CMK (cell line): ENCODE measurements at places on chromosomes 1 and 21.

GRCh38 chr1:4075436-4076225, 175.6 kb upstream of the C1orf174 start:
- no peak for DNase-seq

DNA sequence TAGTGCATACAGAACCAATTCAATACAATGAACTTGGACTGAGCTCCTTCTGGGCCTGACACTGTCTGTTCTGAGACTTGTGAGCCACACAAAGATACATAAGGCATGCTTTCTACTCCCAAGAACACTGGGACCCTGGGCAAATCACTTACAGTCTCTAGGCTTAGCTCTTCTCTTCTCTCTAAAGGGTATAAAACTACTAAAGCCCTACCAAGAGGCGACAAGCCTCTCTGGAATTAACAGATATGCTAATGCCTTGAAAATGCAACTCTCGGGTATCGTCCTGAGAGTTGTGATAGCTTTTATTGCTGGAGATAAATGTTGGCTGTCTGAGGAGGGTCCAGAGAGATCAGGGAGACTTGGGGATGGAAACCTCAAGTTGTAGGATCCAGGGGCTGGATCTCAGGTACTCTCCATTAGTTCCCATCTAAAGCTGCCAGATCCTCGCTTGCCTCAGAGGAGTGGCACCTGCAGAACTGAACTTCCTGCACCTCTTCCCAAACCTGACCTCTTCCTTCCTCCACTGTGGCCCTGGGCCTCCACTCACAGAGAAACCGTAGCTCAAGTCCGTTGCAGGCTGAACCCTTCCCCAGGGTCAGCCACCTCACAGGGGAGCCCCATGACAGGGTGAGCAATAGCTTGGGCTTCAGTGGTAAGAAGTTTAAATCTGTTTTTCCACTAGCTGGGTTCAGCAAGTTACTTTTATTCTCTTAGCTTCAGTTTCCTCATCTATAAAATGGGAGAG, 11.5 kb upstream of the CFAP45 start:
- DNase-seq: no peak

DNA sequence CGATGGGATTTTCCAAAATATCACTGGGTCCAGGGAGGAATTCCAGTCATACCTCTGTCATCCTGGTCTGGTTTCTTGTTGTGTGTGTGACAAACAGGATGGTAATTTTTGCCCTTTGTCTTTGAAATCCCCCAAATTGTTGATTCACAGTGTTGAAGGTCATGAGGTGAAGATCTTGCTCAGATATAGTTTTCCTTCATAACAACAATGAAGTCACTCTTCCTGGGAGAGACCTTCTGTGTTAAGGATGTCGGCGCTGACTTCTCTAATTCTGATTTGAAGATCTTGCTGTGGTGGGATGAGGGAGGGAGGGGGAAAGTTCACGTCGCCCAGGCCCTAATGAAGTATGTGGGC, 32.2 kb upstream of the MPZL1 start:
- no peak for DNase-seq

DNA sequence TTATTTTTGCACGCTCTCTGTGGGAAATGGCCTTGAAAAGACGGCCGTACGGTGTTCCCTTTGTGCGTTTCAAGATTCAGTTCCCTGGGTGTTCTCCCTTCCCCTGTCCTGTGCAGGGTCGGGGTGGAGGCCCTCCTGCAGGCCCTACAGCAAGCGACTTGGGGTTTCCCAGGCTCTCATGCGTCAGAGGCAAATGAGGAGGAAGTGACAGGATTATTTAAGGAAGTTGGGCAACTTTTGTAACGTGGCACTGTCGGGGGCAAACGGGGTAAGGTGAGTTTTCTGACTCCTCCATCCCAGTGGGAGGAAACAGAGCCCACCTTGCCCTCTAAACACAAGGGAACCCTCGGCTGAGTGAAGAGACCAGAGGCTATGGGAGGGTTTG, 16.1 kb upstream of the AJAP1 start:
- no peak for DNase-seq

GRCh38 chr1:170340308-170340707, 191.7 kb upstream of the GORAB start:
- DNase-seq: no peak

- DNase-seq: no peak
These were observed 123.0 kb downstream of the PCBP3 start for GRCh38 chr21:45766501-45766900.

GRCh38 chr1:22850681-22851080, 122.0 kb downstream of the LACTBL1 start:
- no peak for DNase-seq

DNA sequence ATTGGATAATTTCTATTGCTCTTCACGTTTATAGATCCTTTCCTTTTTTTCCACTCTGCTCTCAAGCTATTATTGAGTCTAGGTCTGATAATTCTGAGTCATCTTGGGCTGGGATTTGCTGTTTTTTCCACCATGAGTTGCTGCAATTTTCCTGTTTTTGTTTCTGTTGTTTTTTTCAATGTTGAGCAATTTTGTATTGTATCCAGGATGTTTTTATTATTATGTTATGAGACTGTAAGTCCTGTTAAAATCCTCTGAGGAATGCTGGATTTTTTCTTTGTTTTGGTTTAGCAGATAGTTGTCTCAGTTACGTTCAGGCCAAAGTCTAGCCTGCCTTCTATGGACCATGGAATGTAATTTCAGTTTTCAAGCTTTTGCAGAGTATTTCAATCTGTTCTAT, 13.0 kb upstream of the SLC35A3 start:
- DNase-seq: no peak

- no peak for DNase-seq
These were observed 43.9 kb downstream of the ABCG1 start for GRCh38 chr21:42262831-42263231.

- DNase-seq: no peak
These were observed 112.3 kb downstream of the HLX start for GRCh38 chr1:220991506-220991905.

- DNase-seq: no peak
These were observed 20.1 kb upstream of the TRIM33 start for GRCh38 chr1:114531094-114531493.

- no peak for DNase-seq
These were observed 5.1 kb upstream of the RFX5 start for GRCh38 chr1:151352021-151352718.

- no peak for DNase-seq
These were observed 14.9 kb downstream of the RNASEL start for GRCh38 chr1:182574156-182574555.

DNA sequence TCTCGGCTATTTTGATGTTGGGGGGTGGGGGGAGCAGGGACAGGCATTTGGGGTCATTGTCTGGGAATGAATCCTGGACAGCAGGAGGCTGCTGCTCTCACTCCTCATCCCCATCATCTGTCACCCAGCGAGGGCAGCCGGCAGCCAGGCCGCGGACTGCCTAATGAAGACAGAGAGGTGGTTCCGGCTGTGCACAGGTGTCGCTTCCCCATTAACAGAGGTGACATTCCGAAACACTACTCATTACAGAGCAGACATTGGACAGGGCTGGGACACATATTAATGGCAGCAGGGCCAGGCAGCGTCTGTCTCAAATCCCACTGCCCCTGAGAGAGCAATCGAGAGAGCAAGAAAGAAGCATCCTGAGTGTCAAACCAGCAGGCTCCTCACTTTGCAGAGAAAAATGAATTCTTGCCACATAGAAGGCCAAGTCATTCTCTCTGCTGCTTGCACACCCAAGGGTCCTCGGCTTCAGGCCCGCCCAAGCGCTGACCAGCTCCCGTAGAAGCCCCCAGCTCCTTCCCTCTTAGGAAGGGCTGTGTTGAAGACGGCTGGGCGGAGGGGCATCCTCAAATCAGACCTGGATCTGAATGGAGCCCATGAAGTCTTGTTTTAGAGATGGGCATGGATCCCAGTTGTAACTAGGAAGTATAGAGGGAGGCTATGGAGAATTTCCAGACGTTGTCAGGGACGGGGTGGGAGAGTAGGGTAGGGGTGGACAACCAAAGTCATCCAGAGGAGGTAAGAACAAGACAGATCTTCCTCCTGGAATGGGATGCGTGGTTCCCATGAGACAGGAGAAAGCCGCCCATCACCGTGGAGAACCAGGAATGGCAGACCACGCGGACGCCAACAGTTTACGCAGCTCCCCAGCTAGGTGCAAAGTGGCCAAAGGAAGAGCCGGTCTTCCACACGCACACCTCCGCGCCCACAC, 8.2 kb upstream of the LEMD1 start:
- DNase-seq: no peak

DNA sequence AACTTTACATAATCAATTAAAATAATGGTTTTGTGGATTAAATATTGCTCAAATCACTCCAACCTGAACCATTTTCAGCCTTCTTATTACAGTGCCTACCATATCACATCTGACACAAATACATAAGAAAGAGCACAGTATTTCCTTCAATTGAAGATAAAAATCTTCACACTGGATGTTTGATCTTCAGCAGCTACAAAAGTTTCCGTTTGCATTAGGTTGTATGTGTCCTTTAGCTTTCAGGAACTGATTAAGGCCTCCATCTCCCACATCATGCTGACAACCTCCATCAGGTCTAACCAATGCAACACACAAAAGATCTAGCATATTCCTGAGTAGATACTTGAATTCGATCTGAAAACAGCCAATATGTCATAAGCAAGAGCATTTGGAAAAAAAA, 195.1 kb upstream of the NR5A2 start:
- no peak for DNase-seq

DNA sequence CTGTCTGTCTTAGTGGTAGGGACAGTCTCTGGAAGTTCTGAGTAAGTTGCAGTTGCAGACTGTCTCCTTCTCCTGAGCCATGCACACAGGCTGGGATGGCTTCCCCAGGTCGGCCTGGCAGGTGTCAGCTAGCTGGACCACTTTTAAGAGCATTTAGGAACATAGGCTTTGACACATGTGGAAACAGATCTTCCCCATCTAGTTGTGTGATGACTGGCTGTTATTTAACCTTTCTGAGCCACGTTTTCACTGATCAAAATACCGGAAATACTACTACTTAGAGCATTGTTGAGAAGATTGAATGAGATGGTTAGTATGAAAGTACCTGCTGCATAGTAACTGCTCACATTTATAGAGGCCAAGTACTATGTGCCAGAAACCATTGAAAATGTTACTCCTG, 6.2 kb upstream of the MAPKAPK2 start:
- DNase-seq: no peak

GRCh38 chr1:184635980-184636431, 118.7 kb downstream of the EDEM3 start:
- DNase-seq: no peak

DNA sequence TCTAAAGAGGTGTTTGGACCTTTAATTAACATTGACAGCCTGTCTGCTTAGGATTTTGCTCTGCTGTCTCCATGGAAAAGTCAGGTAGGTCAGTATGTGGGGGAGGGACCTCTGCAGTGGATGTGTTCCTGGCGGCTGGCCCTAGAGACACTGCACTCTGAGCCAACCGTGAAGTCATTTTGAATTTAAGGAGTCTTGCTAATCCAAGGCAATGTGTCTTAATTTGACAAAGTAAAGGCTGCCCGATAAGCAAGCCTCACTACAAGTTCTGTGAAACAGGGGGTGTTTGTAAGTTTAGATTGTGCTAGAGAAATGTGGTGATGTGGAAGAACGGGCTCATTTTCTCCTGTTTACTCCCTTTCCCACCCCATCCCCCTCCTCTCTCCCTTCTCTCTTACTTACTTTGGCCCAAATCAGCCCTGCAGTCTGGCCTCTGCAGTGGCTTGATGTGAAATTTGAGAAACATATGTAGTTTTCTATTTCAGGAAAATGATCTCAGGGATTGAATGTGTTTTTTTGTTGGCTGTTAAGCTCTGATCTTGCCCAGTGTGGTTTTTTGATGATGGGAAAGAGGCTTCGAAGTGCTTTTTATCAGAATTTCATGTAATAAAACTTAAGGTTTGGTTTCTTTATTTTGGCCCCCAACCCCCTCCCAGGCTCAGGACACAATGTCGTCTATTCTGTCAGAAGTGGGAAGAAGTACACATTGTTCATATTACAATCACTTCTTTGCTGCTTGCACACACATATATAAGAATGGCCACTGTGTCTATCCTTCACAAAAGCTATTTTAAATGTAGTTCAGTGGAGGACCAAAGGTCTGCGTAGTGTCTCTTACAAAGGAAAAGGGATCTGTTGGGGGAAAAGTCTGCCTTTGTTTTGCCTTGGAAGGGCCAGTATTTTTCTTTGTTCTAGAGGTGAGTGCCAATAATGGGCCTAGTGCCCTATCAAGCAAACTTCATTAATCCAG, 96.6 kb downstream of the FGGY start:
- no peak for DNase-seq

- DNase-seq: no peak
These were observed 453.8 kb downstream of the PTPRU start for GRCh38 chr1:29690156-29690555.

GRCh38 chr1:30287976-30288375, 435.4 kb downstream of the MATN1 start:
- DNase-seq: no peak

GRCh38 chr1:18716785-18717678, 86.4 kb downstream of the PAX7 start:
- DNase-seq: no peak

DNA sequence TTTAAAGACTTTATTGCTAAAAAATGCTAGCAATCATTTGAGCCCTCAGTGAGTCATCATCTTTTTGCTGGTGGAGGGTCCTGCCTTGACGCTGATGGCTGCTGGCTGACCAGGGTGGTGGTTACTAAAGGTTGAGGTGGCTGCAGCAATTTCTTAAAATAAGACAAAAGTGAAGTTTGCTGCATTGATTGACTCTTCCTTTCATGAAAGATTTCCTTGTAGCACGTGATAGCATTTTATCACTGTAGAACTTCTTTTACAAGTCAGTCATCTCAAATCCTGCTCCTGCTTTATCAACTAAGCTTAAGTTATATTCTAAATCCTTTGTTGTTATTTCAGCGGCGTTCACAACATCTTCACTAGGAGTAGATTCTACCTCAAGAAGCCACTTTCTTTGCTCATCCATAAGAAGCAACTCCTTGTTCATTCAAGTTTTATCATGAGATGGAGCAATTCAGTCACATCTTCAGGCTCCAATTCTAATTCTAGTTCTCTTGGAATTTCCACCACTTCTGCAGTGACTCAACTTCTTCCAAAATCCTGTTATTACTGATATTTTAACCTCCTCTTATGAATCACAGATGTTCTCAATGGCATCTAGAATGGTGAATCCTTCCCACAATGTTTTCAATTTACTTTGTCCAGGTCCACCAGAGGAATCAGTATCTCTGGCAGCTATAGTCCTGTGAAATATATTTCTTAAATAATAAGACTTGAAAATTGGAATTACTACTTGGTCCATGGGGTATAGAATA, 17.6 kb upstream of the RGS1 start:
- no peak for DNase-seq
